ENCODE measurements at places on chromosomes 12 and 14.

DNA sequence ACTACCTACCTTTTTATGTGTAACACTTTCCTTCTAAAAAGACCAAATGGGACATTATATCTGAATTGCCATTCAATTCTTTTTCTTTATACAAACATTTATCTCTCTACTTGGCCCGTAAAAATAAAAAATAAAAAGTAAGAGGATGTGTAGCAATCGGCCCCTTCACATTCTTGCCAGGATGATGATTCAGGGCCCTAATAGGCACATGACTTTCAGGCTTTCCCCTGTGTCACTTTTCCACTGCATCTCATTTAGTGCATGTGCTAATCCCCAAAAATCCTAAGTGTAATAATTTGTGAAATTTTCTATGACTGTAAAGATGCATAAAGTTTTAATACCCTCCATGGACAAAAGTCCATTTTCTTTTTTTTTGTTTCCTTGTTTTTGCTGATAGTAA is 23.0 kb upstream of the ATP2B1 start:
- DNase-seq: no peak

DNA sequence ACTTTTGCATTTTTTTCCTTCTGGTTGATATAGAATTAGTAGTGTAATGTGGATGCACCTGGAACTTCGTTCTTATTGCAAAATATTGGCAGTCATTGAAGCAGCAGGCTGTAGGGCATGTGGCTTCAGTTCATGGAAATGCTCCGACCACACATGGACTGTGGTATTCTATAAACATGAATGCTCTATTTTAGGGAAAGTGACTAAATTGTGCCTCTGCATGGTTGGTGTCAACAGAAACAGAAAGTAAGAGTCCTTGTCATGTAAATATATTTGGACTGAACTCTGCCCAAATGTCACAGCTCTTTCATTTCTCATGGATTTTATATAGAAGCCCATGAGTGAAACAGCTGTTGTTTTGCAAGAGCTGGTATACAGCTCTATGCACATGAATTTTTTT is 917.0 kb downstream of the LRFN5 start:
- no peak for DNase-seq

GRCh38 chr12:6891646-6892001 is 13.0 kb upstream of the LRRC23 start:
- no peak for DNase-seq

DNA sequence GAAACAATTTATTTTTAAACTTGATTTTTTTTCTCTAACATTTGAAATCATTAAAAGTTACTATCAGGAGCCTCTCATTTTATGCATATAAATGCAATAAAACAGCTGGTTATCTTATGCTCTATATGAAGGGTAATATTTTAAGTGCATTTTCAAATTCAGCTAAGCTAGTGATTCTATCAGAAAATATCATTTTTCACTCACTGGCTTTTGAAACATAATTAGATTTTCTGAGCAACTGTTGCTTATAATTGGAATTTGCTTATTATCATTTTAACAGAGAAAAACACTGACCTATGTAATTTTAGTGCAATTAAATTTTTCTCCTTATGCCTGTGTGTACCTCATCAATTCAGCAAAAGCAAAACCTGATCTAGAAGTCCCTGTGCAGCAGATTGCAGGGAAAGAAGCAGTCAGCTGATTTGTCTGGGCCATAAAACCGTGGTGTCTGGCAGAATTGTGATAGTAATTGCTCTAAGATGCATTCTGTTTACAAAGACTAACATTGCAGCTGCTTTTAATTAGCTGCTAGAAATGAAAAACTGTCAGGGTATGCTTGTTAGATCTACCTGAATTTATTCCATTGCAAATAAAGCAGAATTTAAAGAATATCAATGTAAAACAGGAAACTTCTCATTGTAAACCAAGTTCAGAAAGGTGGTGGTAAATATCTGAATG is 75.0 kb downstream of the BICD1 start:
- DNase-seq: no peak

GRCh38 chr12:33967760-33968159 is 54.5 kb upstream of the ALG10 start:
- no peak for DNase-seq

DNA sequence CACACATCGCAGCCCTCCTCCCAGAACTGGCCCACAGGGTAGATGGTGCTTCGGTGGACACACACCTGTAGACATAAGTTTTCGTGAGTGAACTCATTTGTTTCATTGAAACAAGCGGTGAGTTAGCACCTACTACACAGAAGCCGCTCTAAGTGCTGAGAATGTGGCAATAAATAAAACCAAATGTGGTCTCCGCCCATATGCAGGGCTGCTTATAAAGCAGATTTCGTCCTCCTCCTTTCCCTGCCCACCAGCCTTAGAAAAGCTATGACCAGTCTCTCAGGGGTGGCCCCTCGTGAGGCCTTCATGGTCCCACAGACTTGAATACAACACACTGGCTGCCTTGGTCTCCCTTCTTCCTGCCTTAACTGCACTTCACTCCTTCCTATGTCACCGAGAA is 31.1 kb upstream of the ANO2 start:
- no peak for DNase-seq

- no peak for DNase-seq
Observed at GRCh38 chr12:125330645-125331341, 265.6 kb downstream of the AACS start.

- DNase-seq: no peak
Observed at GRCh38 chr12:111193496-111193895, 175.4 kb downstream of the PHETA1 start.

- no peak for DNase-seq
Observed at GRCh38 chr14:73645248-73645610, 443 bp downstream of the DNAL1 start.

DNA sequence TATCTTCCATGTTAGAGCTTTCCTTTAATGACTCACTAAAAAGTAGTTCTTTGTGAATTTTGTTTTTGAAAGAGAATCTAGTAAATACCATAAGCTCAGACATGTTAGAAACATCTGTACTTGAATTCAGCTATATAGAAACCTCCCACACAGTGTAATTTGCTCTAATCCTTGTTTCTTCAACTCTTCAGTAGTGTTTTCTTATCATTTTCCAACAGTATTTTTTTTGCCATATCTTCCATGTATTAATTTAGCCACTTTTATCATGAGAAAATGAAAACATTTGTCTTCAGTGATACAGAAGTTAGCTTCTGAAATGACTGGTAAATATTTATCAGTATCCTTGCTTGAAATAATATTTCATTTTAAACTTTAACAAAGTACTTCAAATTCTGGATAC is 73.6 kb downstream of the ARID2 start:
- no peak for DNase-seq

- DNase-seq: no peak
Observed at GRCh38 chr14:86091811-86092210, 561.9 kb downstream of the FLRT2 start.

DNA sequence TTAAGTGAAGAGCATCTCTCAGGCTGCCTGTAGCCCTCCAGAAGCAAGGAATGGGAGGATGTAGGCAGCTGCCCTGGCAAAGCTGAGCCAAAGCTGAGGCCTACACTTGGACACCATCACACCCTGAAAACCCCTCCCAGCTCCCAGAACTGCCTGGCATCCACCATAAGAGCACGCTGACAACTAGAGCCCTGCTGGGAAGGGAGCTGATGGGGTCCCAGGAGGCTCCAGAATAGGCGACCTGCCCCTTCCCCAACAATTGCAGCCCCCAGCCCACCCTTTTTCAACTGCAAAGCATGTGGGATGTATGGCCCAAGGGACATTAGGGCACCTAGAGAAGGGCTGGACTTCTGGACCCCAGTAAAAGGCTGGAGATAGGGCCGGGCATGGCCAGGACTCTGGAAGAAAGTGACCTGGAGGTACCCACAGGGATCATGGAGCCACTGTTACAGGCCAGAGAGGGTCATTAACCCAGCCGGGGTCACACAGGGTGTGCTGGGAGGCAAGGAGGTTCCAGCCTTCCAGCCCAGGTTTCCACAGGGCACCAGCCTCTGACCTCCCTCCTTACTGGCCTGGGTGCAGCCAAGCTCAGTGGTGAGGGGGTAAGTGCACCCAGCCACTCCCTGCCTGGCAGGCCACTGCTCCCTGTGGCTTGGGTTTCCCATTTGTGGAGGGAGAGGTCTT is 27.8 kb downstream of the FAM222A start:
- DNase-seq: no peak

DNA sequence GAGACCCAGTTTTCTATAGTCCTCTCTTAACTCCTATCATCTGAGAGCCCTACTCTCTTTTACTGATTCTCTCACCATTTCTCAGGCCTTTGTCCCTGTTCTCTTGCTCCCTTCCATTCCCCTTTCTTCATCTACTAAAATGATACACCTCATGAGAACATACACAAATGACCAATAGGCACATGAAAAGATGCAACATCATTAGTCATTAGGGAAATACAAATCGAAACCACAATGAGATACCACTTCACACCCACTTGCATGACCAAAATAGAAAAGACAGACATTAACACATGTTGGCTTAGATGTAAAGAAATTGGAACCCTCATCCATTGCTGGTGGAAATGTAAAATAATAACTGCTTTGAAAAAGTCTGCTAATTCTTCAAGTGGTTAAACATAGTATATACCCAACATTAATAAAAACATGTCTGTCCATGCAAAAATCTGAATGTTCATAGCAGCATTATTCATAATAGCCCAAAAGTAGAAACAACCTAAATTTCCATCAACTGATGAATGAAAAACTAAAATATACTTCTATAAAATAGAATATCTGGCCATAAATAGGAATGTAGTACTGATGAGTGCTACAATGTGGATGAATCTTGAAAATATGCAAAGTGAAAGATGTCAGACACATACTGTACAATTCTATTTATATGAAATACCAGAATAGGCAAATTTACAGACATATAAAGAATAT is 66.0 kb downstream of the DENND5B start:
- DNase-seq: no peak

GRCh38 chr12:10212739-10213131 is at the start of gene GABARAPL1:
Gene GABARAPL1, plus strand, starts transcription at chr12:10212877. Its CDS starts 253 bp downstream, at chr12:10213130.
- DNase-seq: peak; percentile 62

GRCh38 chr14:69558774-69559173 is 15.9 kb downstream of the CCDC177 start:
- DNase-seq: no peak

GRCh38 chr12:50055831-50056638 is 1.4 kb upstream of the ASIC1 start:
- no peak for DNase-seq

- no peak for DNase-seq
Observed at GRCh38 chr12:91717804-91718203, 427.8 kb downstream of the BTG1 start.

DNA sequence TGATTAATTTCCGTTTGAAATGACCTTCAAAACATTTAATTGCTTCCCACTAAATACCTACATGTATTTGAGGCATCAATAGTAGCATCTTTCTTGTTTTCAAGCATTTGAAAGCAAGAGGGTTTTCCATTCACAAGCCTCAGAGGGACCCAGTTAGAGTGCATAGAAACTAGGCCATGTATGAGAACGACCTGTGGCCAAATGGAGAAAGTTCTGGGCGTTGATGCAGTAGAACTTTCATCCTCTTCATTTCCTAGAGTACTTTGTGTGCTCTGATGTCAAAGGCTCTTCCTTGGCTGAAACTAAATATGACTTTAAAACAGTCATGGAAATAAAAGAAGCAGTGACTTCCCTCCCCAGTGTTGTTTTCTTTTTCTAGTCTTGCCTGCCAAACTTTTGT is 944 bp upstream of the DHRS7 start:
- DNase-seq: no peak

- no peak for DNase-seq
Observed at GRCh38 chr14:66650491-66650911, 142.6 kb downstream of the GPHN start.

GRCh38 chr12:100229876-100230275 is 29.3 kb downstream of the ACTR6 start:
- DNase-seq: no peak

DNA sequence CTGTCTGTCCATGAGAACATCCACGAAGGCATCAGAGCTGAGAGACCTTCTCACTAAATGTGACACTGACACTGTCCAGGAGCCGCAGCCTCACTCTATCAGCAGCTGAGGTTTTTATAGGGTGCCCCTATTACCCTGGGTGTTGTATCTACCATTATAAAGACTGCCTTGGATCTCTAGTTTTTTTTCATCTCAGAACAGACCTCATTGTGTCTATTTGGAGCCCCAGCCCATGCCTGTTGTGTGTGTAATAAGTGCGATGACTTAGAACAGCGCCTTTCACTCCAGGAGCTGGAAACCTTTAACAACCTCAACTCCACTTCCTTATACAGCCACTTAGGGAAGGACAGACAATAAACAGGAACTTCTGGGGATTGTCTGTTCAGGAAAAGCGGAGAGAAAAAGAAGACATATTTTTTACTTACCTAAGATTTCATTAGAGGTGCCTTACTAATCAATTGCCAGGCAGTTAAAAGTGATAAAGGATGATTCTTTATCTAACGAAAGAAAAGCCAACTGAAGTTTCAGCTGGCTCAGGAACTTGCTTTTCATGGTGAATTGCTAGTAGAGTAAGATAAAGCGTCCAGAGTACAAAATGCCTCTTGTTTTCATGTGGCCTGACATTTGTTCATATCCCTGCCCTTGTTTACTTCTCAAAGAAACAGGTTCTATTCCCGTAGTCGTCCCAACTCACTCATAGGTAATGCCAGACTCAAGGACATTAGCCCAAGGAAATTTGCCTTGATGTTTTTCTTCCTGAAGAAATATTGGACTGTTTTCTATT is 420.6 kb downstream of the RAD51B start:
- DNase-seq: no peak

DNA sequence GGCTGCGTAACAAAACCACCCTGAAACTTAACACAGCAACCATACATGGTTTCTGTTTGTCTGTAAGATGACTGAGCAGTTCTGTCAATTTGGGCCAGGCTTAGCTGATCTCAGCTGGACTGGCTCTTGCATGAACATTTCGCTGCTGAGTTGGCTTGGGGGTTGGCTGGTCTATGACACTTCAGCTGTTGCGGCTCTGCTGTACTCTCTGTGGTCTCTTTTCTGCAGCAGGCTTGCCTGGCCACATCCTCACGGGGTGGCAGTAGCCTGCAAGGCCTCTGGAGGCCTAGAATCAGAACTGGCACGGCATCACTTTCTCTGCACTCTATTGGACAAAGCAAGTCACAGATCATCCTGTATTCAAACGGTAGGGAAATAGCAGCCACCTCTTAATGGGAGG is 216.2 kb downstream of the BCL11B start:
- DNase-seq: no peak

DNA sequence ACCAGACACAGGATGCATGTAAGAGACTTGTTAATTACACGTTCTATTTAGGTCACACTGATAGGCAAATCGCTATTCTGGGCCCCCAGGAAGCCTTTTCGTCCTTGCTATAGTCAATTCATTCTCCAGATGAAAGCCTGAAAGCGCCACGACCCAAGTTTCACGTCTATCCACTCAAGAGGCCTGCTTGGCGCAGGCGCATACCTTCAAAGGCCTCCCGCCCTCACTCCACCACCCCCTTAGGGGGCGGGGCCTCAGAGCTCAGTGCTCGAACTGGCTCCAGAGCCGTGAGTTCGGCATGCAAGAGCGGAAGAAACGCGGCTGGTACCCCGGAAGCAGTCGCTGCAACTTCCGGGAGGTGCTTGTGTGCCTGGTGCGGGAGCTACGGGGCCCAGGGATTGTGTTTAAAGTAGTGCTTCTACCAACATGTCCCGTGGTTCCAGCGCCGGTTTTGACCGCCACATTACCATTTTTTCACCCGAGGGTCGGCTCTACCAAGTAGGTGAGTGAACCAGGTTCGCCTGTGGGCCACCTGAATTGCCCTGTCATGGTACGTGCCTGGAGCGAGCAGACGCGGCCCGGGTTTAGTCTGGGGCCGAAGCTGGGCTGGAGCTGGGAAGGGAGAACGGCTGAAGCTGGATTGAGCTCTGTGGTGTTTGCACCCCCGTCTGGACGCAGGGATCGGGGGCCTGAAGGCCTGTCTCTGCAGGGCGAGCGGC is at the start of gene PSMA6:
Gene PSMA6 (plus strand): TSS at position 332 of the 719 bp plus-strand sequence. CDS start 95 bp downstream, at position 427.
- DNase-seq: peak; percentile 96
